ENCODE measurements at places on chromosomes 4 and X.

DNA sequence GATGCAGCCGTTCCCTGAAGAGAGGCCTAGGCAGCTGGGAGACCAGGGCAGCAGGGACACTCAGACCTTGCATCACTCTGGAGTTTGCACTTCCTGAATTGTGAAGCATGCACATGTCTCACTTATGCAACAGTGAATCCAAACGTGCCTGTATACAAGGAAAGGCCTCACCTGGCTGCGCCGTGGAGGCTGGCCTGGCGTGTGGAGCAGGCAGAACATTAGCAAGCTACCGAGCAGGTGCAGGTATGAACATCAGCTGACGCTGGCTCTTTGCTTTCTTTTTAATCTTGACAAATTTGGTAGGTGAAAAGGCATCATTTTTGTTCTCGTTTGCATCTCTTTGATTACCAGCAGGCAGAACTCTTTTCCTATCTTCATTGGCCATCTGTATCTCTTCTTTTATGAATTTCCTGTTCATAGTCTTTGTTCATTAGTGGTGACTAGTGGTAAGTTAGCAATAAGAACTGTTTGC, 37.1 kb upstream of the IRAK1 start:
- DNase-seq, result no peak

DNA sequence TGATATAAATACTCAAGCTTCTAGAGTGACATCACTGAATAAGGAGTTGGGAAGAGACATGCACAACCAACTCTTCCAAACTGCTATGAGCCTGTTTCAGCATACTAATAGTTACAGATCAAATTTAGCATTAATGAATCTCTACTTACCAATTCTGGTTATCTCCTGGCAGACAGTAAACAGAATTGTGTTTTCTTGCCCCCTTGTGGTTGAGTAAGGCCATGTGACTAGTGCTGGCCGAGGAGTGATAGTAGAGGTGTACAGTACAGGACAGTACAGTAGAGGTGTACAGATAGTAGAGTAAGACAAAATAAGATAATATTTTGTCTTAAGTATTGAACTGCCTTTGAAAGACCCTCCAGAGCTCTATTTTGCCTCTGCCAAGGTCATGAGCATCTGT, 681.4 kb downstream of the GABRG1 start:
- DNase-seq, result peak; percentile 6

DNA sequence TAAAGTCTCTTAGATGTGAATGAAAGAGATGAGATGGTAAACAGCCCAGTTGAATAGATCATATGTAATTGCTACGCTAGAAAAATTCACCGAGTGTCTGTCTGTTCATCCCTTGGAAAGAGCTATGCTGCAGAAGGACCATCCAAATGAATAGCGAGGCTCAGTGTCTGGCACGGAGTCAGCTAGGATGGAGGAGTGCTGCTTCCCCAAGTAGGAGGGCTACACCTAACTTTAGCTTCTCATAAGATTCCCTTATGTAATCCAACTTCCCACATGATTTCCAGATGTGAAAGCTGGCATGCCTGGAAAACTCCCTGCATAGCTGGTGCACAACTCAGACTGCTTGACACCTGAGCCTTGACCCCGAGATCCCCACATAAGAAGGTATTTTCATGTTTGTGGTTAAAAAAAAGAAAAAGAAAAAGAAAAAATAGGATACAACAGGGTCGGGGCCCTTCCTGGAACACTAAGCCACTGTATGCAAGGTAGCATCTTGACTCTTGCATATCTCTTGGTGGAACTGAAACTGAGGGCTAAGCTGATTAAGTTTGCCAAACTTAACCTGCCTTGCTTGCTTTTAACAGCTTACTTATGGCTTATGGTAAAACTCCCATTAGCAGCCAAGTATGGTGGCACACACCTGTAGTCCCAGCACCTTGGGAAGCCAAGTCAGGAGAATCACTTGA, 82.3 kb downstream of the FREM3 start:
- DNase-seq, result no peak

DNA sequence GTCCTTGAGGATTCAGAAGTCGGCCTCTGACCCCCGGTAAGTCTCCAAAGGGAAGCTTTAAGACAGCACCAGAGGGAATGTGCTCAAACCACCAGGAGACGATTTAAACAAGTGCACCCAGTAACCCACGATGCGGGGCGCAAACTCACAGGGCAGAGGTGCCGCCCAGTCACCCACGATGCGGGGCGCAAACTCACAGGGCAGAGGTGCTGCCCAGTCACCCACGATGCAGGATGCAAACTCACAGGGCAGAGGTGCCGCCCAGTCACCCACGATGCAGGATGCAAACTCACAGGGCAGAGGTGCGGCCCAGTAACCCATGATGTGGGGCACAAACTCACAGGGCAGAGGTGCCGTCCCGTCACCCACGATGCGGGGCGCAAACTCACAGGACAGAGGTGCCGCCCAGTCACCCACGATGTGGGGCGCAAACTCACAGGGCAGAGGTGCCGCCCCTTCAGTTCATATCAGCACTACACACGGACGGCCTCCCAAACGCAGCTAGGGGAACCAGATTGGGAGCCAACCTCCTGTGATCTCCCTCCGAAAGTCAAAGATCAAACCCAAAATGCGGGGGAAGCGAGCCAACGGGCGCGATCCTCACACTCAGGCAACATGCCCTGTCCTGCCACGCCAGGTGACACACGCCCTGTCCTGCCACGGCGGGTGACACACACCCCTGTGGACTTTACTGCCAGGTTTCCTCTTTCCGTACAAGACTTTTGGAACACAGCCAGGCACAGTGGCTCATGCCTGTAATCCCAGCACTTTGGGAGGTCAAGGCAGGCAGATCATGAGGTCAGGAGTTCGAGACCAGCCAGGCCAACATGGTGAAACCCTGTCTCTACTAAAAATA, 11.3 kb downstream of the PPP2R3B start:
- DNase-seq, result no peak

- DNase-seq, result no peak
Observed at GRCh38 chrX:6012357-6012756, 216.3 kb downstream of the NLGN4X start.

DNA sequence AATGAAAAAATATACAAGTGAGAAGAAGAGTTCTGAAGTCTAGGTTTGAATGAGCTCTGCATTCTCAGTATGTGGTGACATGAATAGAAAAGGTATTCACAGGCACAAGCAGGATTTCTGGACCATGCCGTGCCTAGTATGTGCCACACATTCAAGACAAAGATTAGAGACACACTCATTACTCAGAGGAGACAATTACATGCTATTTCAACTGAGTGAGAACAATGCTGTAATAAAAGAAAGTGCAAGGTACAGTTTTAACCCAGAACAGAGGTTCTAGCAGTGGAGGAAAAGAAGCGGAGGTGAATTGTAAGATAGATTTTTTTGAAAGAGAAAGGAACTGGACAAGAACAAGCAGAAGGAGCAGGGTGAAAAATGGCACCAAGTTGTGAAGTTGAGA, 121.0 kb upstream of the RASGEF1B start:
- no peak for DNase-seq

GRCh38 chrX:110215411-110215810, 102.5 kb downstream of the AMMECR1 start:
- DNase-seq, result peak; percentile 18

DNA sequence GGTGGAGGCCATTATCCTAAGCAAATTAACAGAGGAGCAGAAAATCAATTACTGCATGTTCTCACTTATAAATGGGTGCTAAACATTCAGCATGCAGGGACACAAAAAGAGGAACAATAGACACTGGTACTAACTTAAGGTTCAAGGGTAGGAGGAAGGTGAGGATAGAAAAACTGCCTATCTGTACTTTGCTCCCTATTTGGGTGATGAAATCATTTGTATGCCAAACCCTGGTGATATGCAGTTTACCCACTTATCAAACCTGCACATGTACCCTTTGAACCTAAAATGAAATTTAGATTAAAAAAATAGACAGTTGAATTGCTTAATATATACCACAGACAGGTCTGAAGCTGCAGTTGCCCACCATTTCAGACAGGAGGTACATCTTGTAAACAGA, 143.3 kb upstream of the KLHL4 start:
- DNase-seq, result no peak

DNA sequence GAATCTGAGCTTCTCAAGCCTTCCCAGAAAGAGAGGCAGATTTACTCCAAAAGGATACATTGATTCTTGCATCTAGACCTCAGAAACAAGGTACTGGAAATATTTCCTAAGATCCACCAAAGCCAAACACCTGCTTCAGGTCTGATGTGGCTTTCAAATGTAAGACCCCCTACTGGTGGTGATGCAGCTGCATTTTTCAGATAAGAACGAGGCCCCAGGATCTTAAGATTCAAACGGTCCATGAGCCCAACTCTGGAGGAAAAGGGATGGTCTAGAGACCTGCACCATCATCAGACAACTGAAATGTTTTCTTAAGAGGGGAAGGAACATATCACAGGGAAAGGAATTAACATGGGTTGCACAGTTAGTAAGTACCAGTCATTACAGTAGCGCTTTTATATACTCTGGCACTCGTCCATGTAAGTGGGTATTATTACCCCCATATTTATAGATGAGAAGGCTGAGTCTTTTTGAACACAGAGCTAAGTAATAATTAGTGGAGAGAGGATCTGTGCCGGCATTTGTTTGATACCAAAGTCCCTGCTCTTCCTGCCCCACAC, 73.7 kb downstream of the LEF1 start:
- no peak for DNase-seq

- no peak for DNase-seq
Observed at GRCh38 chr4:121794505-121795188, 6.5 kb upstream of the EXOSC9 start.

GRCh38 chr4:82903737-82904136, 3.2 kb downstream of the THAP9 start:
- DNase-seq, result no peak

GRCh38 chr4:94168321-94168720, 39.3 kb upstream of the SMARCAD1 start:
- DNase-seq, result no peak

GRCh38 chrX:31132821-31133241, 61.0 kb upstream of the FTHL17 start:
- DNase-seq, result no peak

DNA sequence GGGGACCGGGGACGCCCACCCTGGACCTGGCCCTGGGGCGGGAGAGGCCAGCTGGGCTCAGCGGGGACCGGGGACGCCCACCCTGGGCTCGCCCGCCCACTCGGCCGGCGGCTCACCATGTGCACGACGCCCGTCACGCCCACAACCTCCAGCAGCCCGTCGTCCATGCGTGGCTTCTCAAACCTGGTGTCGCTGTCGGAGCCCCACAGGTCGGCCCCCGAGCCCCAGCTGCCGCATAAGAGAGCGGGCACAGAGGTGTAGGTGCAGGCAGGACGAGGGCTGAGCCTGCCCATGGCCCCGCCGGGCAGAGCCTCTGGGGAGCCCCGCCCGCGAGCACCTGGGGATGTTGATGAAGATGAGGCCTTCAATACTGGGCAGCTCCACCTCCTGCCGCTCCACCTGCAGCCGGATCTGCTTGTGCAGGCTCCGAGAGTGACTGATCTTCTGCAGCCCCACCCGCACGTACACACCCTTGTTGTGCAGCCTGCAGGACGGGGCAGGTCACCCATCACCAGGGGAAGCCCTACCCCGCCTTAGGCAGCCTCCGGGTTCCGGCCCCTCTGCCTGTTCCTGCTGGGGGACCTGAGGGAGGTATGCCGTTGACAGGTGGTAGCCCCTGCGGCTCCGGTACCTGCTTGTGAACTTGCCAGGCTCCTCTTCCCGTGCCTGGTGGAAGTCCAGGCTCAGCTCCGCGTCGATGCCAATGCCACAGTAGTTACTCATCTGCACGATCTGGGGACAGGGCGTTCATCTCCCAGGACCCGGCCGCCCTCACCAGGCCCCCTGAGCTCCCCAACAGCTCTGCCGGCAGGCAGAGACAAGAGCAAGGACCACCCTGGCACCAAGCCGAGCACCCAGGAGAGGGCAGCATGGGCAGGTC, 11.8 kb downstream of the DGKQ start:
- no peak for DNase-seq

GRCh38 chr4:13860126-13860525, 232.6 kb upstream of the BOD1L1 start:
- DNase-seq, result peak; percentile 9

GRCh38 chrX:41875142-41875541, 48.2 kb downstream of the CASK start:
- DNase-seq, result no peak

- DNase-seq, result no peak
Observed at GRCh38 chrX:109774136-109774535, 41.1 kb upstream of the ACSL4 start.

DNA sequence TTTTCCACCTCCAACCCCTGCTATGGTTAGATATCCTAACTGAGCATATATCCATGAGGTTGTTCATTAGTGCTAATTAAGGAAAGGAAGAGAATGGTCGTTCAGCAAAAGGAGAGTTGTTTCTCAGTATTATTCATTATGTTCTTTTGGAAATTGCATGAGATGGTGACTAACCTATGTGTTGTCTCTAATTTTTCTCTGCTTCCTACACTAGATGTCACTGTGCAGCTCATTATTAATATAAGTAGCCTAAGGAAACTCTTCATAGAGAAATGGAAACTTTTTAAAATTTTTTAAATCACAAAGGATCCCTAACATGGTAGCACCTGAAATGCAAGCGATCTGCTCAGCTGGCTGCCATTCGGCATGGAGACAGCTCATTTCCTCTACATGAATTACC, 67.7 kb upstream of the FAM9A start:
- DNase-seq, result peak; percentile 19

- DNase-seq, result no peak
Observed at GRCh38 chr4:70110917-70111316, 43.1 kb upstream of the PRR27 start.

GRCh38 chr4:15413623-15414019, 14.2 kb upstream of the C1QTNF7 start:
- no peak for DNase-seq

DNA sequence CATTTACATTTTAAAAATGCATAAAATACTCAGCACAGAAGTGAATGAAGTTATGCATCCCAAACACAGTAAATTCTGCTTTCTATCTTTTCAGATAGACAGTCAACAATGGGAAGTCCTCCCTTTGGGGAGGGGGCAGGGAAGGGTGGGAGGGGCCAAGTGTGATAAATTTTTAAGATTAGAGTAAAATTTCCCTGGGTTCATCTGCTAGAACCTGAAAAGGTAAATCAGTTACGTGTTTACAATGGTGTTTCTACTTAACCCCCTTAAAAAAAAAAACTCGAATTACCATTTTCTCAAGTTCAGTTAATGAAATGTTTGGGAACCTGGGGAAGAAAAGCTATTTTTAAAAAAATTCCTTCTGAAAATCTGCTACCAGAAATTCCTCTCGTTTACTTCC, 9.1 kb downstream of the PITX2 start:
- no peak for DNase-seq

DNA sequence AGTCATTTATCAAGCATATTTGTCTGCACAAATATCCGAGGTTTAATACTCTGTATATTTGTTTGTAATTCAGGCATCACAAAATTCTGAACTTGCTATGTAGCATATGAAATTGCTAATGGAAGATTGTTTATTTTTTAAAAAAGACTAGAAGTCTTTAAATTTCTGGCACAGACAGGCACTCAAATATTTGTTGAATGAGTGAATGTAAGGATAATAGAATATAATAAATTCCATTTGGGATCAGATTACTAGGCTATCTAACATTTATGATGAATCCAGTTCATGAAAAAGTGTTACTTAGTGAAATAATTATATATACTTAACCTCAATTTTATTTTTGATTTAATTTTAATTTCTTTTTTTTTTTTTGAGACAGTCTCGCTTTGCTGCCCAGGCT, 30.4 kb upstream of the TEC start:
- DNase-seq, result no peak
